ENCODE measurements at places on chromosomes 1 and 21. TPM values are rescaled to one million over a fixed set of nuclear protein-coding genes. Genes with fewer than 3 reads are reported as not detected.

DNA sequence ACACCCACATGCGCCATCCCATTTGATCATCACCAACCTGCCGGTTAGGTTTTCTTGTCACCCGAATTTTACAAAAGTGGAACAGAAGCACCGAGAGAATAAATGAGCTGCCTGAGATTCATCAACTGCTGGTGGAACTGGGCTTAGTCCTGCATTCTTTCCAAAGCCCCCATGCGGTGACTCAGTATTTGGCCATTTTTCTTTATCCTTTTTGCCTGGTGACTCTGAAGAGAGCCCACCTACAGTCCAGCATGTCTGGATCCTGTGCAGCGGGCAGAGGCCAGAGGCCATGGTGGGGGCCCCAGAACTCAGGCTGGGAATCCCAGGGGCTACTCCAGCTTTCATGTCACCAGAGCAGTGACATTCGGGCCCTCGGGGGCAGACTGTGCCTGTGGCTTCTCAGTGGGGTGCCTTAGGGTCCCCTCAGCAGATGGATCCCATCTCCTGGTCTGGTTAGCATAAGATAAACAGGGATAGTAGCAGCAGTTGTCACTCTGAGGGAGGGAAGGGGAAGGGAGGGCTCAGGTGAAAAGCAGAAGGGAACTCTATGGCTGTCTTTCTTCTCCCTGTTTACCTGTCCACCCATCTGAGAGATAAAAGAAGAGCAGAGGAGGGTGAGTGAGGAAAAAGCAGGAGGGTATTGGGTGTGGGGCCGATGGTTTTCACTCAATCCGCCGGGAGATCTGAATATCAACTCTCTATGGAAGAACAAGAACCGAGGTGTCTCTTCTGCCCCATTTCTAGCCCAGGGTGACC, 63.2 kb downstream of the KIF26B start:
- no peak for DNase-seq

DNA sequence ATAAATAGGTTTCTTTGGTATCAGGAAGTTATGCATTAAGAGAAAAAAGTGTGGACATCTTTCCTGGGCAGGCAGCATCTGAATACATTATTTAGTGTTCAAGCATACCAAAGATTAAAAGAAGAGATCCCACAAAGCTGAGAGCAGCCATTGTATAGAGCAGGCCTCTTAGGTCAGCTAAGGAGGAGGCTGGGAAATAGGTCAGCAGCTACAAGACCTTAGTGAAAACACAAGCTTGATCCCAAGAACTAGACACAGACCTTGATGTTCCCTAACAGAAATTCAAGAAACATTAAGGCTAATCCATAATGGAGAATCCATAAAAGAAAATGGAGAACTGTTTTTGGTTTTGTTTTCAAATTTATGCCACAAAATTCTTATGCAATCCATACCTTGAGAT, 135.3 kb upstream of the DPT start:
- DNase-seq: no peak

DNA sequence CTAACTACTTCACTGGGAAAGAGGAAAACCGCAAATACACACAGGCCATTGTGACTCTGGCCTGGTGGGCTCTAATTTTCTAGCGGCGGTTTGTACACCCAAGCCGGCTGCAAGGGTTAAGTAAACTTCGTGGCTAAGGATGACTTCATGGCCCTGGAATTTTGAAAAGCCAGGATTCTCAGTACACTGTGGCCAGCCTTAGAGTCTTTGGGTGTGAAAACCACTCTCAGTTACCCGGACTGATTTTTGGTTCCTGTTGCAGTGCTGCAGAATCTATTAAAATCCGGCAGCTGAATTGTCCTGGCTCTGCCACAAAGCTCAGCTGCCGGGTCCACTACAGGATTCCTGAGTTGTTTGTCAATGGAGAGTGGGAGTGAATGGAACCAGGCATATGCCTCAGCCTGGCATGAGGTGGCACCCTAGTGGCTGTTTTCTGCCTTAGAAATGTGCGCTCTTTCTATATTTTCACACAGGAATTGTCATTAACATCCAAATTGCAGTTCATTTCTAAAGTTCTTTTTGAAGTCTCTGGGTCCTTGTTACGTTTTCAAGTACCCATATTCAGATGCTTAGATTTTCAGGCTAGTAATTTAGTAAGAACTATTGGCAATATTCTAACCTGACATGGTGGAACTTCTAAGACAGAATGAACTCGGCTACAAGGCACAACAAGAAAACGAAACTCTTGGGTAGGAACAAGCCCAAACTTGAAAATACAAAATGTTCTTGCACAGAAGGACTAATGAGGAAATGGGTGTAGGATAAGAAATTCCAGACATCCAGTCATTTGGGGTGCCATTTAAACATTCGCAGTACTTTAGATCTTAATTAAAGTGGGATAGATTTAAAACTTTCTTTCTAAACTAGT, 255.9 kb downstream of the NFIA start:
- no peak for DNase-seq

- DNase-seq: no peak
Observed at GRCh38 chr1:166170075-166170474, 3.3 kb upstream of the FAM78B start.

DNA sequence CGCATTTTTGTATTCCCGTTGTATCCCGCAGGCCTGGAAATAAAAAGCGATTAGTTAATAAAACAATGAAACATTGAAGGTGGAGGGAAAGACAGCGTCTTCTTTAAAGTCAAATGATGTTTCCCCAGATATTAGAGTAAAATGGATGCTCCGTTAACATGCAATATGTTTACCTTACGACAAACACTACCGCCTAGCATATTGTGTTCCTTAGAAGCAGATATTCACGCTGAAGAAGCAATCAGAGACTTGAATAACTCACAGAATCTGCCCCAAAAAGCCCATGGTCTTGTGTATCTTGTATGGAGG, 583 bp upstream of the B4GALT3 start:
- DNase-seq: no peak

The PAPPA2 gene
- 0.08 TPM for total RNA-seq

The SRGAP2C gene
- 33.6 TPM for total RNA-seq

DNA sequence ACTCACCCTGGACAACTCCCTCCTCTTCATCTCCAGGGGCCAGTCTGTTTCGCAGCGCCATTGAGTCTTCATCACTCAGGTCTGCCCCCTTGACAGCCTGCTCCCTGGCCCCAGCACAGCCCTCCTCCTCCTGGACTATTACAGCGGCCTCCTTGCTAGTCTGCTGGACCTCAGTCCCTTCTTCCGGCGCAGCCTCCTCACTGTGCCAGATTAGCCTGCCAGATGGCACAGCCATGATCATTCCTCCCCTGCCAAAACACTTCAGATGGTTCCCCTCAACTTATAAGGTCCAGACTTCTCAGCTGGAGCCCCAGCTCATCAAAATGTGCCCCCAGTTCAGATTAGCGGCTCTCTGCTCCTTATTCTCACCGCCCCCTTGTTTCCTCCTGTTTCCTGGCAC, 7.0 kb upstream of the CELSR2 start:
- DNase-seq: no peak

The TMOD4 gene
- 1.9 TPM for total RNA-seq

DNA sequence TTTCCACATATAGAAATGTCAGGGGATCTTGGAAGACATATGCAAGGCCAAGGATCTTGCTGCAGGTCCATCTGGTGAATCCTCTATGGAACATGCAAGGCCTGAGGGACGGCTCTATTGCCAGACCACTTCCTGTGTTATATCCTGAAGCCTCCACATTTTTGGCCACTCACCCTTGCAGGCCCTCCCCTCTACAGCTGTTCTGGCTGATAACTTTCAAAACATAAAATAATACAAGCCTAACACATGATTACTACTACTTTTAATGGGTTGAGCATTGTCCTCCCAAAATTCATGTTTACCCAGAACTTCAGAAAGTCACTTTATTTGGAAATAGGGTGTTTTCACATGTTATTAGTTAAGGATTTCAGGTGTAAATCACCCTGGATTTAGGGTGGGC, 18.5 kb upstream of the LYPLAL1 start:
- no peak for DNase-seq

- no peak for DNase-seq
Observed at GRCh38 chr1:107862064-107862463, 102.9 kb downstream of the VAV3 start.

DNA sequence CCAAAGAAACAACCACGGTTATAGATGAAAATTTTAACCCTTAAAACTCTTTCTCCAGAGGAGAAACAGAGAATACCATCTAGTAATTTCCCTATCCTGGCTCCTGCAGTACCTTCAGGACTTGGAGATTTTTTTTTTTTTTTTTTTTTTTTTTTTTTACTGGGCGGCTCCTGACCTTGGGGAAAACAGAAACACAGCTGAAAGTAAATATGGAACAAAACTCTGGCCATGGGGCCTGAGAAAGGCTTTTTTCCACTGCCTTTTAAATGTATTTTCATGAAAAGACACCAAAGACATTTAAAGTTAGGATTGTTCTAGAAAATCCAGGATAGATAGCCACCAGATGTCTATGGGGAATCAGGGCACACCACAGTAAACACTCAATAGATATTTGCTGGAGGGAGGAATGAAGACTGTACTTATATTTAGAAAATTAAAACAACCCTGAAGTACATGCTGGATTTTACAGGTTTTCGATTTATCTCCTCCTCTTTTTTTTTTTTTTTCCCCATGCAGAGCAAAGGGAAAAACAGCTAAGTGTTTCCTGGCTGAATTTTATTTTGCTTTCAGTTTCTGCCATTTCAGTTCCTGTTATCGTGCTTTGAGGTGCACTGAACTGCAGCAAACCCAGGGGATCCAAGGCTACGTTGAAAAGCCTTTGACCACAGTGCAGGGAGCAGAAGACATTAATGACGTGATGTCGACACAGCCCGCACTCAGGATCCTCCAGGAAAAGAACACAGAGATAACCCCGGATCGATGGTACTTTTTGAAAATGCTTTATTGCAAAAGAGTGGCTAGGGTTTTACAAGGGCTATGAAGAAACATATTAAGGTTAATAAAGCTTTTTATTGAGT, 35.7 kb upstream of the CNN3 start:
- DNase-seq: peak; percentile 43

DNA sequence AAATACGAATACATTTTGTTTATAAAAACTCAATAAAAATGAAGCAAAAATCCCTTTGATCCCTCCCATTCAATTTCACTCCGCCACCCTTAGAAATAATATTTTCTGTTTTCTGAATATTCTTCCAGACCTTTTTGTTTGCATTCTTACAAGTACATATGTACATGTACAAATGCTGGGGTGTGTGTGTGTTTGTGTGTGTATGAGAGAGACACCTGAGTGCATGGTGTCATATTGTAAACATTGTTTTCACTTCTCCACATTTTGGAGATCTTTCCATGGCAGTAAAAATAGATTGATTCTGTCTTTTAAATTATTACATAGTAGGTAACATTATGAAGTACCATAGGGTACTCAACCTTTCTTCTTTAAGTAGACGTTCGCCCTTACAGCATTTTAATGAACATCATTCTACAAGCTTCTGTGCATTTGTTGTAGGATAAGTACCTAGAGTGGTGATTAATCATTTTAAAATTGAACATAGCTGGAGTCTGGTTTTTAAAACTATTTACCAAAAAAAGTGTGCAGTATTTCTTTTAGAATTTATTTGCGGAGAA, 1.3 kb upstream of the MPC2 start:
- no peak for DNase-seq

DNA sequence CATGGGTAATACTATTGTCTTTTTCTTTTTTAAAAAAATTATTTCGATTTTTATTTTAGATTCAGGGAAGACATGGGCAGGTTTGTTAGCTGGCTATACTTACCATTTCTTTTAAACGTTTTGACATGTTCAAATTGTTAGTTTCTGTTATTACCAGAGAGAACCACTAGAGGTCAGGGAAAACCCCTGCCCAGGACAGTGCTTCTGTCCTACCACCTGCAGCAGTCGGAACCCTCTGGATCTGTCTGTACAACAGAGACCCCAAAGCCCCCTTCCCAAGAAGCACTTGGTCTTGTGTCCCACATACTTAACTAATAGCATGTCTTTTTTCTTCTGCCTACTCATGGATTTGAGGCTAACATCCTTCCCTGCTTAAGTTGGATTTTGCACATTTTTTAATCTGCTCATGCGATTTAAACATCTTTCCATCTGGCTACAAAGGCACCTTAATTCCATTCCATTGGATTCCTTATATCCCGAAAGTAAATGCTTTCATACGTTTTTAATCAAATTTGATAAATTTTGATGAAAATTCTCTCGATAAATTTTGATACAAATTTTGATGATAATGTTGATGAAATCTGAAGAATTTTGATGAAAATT, 10.0 kb upstream of the C1orf115 start:
- DNase-seq: peak; percentile 26

- DNase-seq: no peak
Observed at GRCh38 chr1:167642501-167642826, 12.4 kb downstream of the RCSD1 start.

GRCh38 chr1:247500865-247501264, 35.4 kb downstream of the OR2C3 start:
- no peak for DNase-seq

- DNase-seq: no peak
Observed at GRCh38 chr1:24786191-24786590, 40.9 kb downstream of the CLIC4 start.

- no peak for DNase-seq
Observed at GRCh38 chr1:201881617-201882016, 7.1 kb upstream of the SHISA4 start.

DNA sequence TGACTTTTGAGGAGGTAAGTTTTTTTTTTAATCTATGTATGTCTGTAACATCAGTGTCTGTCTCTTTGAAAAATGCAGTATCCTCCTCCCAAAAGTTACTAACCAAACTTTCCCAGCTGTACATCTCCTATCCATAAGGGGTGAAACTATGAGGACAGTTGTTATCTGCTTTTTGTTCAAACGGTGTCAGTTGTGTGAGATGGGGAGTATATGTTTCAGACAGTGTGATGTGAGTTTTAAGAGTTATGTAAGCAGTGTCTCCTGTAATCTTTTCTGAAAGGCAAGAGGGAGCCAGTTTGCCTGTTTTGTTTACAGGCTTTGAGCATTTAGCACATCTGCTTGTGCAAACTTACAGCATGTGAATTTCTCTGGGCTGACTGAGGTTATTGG, 34.8 kb upstream of the CACYBP start:
- DNase-seq: no peak

Measured in activated CD4-positive, alpha-beta memory T cell treated with anti-CD3 and anti-CD28 coated beads, Interleukin-2, amount 10 ng/mL, durations not matched to agents 7 days and 5 days (primary cell).